ENCODE measurements at places on chromosomes 5 and 9.

DNA sequence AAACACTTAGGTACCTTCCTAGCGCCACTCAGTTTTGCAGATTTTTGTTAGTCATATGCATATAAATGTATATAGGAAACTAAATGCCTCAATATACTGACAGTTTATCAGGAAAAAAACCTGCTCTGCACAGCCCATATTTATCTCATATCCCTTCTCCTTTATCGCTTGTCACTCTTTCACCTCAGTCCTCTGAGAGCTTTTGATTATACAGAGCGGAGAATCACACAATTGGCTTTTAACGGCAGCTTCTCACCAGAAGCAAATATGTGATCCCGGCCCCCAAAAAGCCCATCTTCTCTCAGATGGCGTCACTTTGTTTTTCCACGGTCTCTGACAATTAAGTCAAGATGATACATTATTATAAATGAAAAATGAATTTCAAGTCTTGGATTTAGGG is 362.6 kb downstream of the DNAH5 start:
- DNase-seq = no peak

DNA sequence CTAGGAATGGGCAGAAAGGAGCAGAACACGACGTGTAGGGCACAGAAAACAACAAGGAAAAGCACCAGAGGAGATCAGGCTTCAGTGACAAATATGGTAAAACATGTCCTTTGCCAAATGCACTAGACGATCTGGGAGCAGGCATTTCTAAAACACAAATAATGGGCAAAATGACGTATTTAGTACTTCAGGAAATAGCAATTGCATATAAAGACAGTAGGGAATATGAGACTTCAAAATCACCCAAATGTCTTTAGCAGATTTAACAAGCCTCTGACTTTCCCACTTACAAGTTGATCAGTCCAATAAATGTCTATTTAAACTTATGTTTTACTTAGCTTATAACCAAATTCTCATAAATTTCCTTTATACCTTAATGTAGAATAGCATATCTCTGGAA is 969.6 kb upstream of the C9orf72 start:
- no peak for DNase-seq

DNA sequence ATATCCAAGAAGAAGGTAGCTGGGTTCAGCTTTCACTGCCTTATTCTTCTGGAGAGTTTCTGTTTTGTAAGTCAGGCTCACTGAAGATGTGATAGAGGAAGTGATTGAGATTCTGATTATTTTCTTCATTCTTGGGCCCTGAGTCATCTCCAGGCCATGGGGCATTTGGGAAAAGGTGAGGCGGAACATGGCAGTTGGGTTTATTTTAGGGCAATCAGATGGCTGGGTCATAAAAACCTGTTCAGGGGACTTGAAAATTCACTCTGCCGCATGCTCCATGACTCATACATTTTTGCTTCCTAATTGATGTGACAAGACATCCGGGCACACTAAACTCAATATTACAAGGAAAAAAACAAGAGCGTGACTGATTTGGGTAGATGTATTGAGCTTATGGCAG is 265.7 kb upstream of the KLF4 start:
- DNase-seq = no peak

DNA sequence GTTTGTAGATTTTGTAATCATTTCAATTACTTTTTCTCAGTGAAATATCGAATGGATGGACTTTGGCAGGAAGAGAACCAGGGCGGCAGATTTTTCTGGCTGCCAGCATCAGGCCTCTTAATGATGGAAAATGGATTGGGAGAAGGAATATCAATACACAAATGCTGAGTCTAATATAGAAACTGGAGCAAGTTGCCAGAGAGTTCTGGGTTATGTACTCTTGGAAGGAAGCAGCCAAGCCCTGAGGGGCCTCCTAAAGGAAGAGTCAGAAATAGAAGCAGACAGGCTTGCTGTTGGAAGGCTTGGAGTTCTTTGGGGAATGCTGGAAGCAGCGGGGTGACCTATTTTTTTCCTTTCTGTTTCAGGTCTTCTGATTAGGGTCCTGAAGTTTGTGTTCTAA is 428.6 kb downstream of the DMAC1 start:
- DNase-seq = no peak

GRCh38 chr5:2658881-2659470 is 92.5 kb downstream of the IRX2 start:
- DNase-seq = no peak

DNA sequence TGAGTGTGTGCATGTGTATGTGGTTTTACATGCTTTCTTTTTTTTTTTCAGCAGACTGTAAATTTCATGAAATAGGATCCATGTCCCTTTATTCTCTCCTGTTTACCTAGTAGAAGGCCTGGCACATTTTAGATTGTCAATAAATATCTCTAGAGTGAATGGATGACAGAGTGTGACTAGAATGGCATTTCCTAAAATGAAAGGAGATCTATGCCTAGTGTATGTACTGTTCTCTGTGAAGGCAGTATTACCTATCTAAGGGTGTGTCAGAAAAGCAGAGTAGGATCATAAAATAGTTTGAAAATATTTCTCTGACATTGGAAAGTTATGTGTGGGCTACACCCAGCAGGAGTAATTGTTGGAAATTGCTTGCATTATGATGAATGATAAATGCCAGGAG is 1876.0 kb upstream of the C9orf72 start:
- DNase-seq = no peak

- peak; percentile 64 for DNase-seq
Observed at GRCh38 chr5:7762267-7762666, 88.7 kb downstream of the CFAP90 start.

GRCh38 chr5:129379406-129379805 is 80.7 kb upstream of the ADAMTS19 start:
- DNase-seq = no peak

DNA sequence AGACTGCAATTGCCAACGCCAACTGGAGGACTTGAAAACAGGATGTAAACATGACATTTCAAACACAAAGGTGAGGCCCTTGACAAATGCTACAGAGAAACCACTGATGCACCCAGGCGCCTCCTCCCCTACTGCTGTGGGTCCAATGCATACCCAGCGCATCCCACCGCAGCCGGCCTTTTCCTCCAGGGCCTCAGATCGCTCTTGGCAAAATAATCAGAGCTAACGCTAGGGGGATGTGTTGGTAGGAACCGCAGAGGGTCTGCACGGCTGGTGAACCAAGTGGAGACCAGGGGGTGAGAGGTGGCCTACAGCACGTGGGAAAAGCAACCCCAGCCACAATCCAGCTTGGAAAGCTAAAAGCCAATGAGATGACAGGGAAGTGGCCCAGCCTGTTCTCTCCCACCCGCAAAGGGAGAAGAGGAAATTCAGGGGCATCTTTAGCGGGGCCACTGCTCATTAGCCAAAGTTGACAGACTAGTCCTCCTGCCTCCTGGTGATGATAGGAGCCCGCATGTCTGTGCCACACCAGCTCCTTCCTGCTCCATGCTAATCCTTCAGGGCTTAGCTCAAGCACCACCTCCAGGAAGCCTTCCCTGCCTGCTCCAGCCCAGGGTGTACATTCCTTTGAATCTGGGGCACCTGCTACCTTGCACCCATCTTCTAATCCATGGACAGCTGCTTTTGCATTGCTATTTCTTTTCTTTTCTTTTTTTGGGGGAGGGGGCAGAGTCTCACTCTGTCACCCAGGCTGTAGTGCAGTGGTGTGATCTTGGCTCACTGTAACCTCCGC is 5.9 kb downstream of the FAM163B start:
- DNase-seq = no peak

Data from NCI-H2107 (cell line).